ENCODE measurements at places on chromosomes 4 and X.

DNA sequence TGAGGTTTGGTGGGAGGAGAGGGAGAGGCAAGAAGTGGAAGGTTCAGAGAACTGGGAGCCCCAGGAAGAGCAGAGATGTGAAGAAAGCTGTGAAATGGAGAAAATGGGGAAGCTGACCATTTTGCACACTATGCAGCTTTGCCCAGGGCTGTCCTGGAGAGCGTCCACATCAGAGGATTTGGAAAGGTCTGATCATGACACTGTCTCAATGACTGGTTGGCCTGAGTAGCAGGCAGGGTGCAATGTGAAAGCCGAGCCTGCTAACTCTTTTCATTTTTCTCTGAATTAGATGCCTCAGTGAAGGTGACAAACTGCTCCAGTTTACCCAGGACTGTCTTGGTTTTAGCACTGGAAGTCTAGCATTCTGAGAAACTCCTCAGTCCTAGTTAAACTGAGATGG lies 330.1 kb upstream of the RPS6KA3 start:
- no peak for DNase-seq

DNA sequence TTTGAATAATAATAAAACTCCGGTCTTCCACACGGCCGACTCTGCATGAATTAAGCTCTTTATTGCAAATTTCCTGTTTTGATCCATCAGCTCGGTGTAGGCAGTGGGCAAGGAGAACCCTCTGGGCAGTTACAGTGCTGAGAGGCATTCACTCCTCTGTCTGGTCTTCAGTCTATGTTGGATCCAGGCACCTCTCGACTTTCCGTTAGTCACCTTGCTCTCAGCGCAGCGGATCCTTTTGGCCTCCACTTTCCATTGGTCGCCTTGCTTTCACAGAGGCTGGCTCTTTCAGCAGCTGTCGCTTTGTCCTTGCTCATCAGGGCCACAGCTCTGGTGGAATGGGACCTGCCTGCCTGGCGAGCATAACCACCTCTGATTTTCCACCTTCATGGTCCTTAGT lies 52.9 kb downstream of the TRMT44 start:
- DNase-seq: no peak

GRCh38 chr4:85637778-85638177 lies 162.8 kb downstream of the ARHGAP24 start:
- no peak for DNase-seq

- no peak for DNase-seq
These were observed 147.6 kb downstream of the FSTL5 start for GRCh38 chr4:162016219-162016618.

GRCh38 chr4:8157944-8158709 lies 486 bp downstream of the ABLIM2 start:
- DNase-seq: no peak

DNA sequence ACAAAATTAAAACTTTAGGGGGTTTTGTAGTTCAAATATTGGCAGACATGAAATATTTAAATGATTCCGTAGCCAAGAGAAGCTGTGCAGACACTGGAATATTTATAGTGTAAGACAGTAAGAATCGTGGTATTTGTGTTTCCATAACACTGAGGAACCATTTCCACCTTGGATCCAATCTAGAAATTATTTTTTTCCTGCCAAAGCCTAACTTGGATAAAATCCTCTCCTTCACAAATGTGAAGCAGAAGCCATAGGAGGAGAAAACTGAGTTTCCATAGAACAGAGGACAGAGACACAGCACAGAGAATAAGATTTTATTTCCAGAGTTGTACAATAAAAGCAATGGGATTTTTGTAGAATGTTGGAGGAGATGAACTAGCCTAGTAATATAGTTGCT lies 19.9 kb upstream of the SRPX start:
- no peak for DNase-seq

DNA sequence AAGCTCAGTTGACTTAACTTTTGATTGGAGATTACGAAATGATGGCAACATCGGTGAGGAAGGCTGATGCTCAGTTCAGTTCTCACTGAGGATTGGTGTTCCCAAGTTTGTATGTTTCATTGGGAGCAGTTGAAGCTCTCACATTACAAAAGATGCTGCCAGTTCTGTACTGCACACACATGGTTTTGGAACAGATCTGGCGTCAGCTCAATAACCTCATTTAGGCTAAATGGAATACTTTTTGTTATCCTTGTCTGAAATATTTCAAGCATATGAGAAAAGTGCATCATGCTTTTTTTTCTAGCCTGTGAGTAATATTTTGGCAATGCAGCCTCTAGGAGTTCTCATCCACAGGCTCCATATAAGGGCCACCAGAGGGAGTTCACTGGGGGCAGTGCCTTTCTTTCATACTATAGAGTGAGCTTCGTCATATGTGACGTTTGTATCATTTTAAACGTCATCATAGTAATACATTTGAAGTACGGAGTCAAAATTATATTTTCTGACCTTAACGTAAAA lies 4.1 kb downstream of the ENPEP start:
- DNase-seq: no peak

All from CD4-positive, alpha-beta T cell treated with Interleukin-2 at 100 ng/mL for 4 hours (primary cell).